ENCODE measurements at places on chromosomes 2 and 18. TPM values are rescaled to one million over a fixed set of nuclear protein-coding genes. Genes with fewer than 3 reads are reported as not detected.

DNA sequence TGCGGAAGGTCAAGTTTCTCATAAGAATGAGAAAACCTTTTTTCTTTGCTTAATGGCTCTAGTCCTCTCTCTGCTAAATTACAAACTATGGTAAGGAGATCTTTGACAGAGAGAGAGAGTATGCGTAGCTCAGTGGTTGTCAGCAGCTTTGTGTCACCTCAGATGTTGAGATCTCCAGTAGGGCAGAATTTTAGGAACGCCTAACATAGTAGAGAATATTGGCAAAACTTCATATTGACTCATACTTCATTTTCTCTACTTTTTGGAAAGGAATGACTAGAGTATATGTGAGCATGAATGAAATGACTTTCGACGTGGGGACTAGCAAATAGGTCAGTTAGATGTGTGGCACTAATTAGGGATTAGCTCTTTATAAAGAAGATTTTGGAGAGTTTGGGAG is 64.0 kb downstream of the WDR7 start:
- H3K4me3 ChIP-seq = no peak overlapping the region
- no peaks in the 10 kb centered on the region for H3K36me3 ChIP-seq
- no peak for DNase-seq

- no peaks in the 10 kb centered on the region for H3K4me1 ChIP-seq
- no peak for DNase-seq
- H3K36me3 ChIP-seq = peaks cover 31% of the 10 kb centered on the region
- no peak overlapping the region for H3K4me3 ChIP-seq
- no peak overlapping the region for H3K27ac ChIP-seq
These were observed 17.3 kb upstream of the ESPNL start for GRCh38 chr2:238082827-238083226.

- peaks cover 32% of the 10 kb centered on the region for H3K27me3 ChIP-seq
- no peak for DNase-seq
- no peaks in the 10 kb centered on the region for H3K36me3 ChIP-seq
- peaks cover 9% of the 10 kb centered on the region for H3K4me1 ChIP-seq
- H3K27ac ChIP-seq = no peak overlapping the region
- no peak overlapping the region for H3K4me3 ChIP-seq
These were observed 53.0 kb downstream of the CDCA7 start for GRCh38 chr2:173407646-173408045.

Gene C2orf81
- total RNA-seq = 3.0 TPM

DNA sequence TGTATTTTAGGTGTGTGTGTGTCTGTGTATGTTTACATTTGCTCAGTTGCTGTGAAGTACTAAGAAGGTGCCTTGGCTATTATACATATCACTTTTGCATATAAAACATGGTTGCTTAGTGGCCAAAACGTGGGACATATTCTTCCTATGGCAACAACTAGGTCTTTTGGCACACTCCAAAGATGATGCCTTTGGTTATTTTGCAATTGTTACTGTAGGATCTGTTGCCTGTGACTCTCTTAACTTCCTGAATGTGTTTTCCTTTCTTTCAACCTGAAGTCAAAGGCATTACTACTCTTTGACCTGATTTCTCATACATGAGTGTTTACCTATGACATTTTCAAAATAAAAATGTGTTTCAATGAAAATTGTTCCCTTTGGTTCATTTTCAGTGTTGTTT is 160.5 kb downstream of the UBE2E3 start:
- no peaks in the 10 kb centered on the region for H3K27me3 ChIP-seq
- no peak for DNase-seq
- H3K36me3 ChIP-seq = no peaks in the 10 kb centered on the region
- no peak overlapping the region for H3K4me3 ChIP-seq

DNA sequence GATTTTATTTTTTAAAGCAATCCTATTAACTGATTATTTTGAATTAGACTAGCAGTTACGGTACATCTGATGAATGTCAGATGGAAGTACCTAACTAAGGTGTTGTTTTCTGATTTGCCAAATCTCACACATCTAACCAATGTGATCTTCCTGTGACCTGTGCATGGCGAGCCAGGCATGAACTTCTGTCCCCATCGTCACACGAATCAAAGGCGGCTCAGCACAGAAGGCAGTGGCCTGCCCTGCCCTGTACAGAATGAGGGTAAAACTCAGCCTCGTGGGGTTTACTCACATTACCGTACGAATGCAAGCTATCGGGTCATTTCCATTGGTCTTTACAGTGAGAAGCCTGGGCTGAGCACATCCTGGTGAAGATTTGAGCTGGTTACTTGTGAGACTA is 87.3 kb downstream of the WDSUB1 start:
- no peak for DNase-seq
- H3K4me3 ChIP-seq = no peak overlapping the region
- peaks cover 38% of the 10 kb centered on the region for H3K4me1 ChIP-seq

Gene ZC3H6
- total RNA-seq = 5.0 TPM

Gene SLC11A1
- 0.10 TPM for total RNA-seq

- DNase-seq = no peak
- H3K4me1 ChIP-seq = peaks cover 79% of the 10 kb centered on the region
- H3K4me3 ChIP-seq = no peak overlapping the region
- peak overlapping the region; percentile 74 for H3K27ac ChIP-seq
These were observed 97.6 kb downstream of the COL6A3 start for GRCh38 chr2:237316339-237316738.
